ENCODE measurements at places on chromosomes 1 and 21. TPM values are rescaled to one million over a fixed set of nuclear protein-coding genes. Genes with fewer than 3 reads are reported as not detected.

The HS2ST1 gene
- 37.3 TPM for total RNA-seq

GRCh38 chr1:116127848-116128540, 16.8 kb downstream of the MAB21L3 start:
- DNase-seq, result no peak
- H3K36me3 ChIP-seq, result no peaks in the 10 kb centered on the region
- peaks cover 4% of the 10 kb centered on the region for H3K27me3 ChIP-seq
- H3K4me3 ChIP-seq, result no peak overlapping the region
- H3K4me1 ChIP-seq, result peaks cover 6% of the 10 kb centered on the region
- no peak overlapping the region for H3K27ac ChIP-seq

The PERM1 gene
- total RNA-seq, result 2.7 TPM

The LDLRAD1 gene
- total RNA-seq, result not detected

DNA sequence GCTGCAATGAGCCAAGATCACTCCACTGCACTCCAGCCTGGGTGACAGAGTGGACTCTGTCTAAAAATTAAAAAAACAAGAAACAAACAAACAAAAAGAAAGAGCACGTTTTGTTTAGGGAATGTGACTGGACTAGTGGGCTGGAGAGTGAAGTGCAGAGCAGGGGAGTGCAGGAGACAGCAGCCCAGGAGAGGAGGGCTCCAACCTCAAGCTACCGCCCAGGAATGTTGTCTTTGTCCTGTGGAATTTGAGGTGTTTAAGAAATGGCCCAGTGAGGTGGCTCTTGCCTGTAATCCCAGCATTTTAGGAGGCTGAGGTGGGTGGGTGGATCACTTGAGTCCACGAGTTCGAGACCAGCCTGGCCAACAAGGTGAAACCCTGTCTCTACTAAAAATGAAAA, 42.4 kb upstream of the MTF2 start:
- peaks cover 1% of the 10 kb centered on the region for H3K27me3 ChIP-seq
- DNase-seq, result no peak
- H3K36me3 ChIP-seq, result no peaks in the 10 kb centered on the region
- no peaks in the 10 kb centered on the region for H3K4me1 ChIP-seq
- H3K4me3 ChIP-seq, result no peak overlapping the region

- peaks cover 13% of the 10 kb centered on the region for H3K36me3 ChIP-seq
- H3K4me1 ChIP-seq, result peaks cover 29% of the 10 kb centered on the region
- peak overlapping the region; percentile 51 for H3K27ac ChIP-seq
- DNase-seq, result no peak
Observed at GRCh38 chr1:14672005-14672404, 73.5 kb downstream of the KAZN start.

- no peak overlapping the region for H3K4me3 ChIP-seq
- H3K4me1 ChIP-seq, result no peaks in the 10 kb centered on the region
- no peaks in the 10 kb centered on the region for H3K36me3 ChIP-seq
- DNase-seq, result no peak
- H3K27ac ChIP-seq, result no peak overlapping the region
- peaks cover 16% of the 10 kb centered on the region for H3K27me3 ChIP-seq
Observed at GRCh38 chr1:40344597-40344996, 27.5 kb upstream of the COL9A2 start.

- peaks cover 7% of the 10 kb centered on the region for H3K4me1 ChIP-seq
- H3K27me3 ChIP-seq, result peaks cover 20% of the 10 kb centered on the region
- H3K27ac ChIP-seq, result no peak overlapping the region
- DNase-seq, result peak; percentile 91
- no peaks in the 10 kb centered on the region for H3K36me3 ChIP-seq
- no peak overlapping the region for H3K4me3 ChIP-seq
Observed at GRCh38 chr1:202189001-202189790, 4.4 kb upstream of the LGR6 start.

- no peak overlapping the region for H3K27ac ChIP-seq
- no peak overlapping the region for H3K4me3 ChIP-seq
- no peak for DNase-seq
- no peaks in the 10 kb centered on the region for H3K4me1 ChIP-seq
- H3K36me3 ChIP-seq, result no peaks in the 10 kb centered on the region
- peaks cover 8% of the 10 kb centered on the region for H3K27me3 ChIP-seq
Observed at GRCh38 chr1:160459687-160460086, 59.3 kb downstream of the VANGL2 start.

DNA sequence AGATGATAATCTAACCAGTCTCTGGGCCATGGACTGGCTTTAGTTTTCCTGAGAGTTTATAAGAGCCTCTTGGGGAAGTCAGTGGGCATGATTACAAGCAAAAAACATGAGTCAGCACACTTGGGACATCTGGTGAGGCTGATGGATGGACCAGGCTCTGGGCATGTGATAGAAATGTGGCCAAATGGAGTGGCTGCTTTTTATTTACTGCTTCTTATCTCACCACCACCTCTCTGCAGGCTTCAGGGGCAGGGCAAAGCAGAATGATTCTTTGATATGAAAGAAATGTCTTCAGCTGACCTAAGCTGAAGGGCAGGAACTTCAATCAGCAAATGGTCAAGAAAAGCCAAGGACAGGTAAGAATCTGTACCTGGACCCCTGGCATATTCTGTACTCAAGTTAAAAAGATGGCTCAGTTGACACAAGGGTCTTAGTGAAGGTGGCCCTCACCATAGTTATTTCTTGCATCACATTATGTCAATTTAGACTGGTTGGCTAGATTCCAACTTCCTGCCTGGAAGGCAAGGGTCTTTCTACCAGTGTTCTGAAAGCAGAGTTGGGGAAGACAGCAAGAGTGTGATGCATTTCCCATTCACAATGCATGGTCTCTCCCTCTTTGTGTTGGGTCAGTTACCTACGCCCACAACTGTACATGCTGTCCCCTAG, 162.8 kb downstream of the FASLG start:
- no peak for DNase-seq
- H3K4me1 ChIP-seq, result peaks cover 11% of the 10 kb centered on the region
- no peak overlapping the region for H3K27ac ChIP-seq

The HHIPL2 gene
- total RNA-seq, result 0.97 TPM

- no peaks in the 10 kb centered on the region for H3K27me3 ChIP-seq
- H3K27ac ChIP-seq, result peak overlapping the region; percentile 64
- H3K36me3 ChIP-seq, result no peaks in the 10 kb centered on the region
- H3K4me3 ChIP-seq, result no peak overlapping the region
Observed at GRCh38 chr1:200525090-200525987, 95.2 kb downstream of the KIF14 start.

DNA sequence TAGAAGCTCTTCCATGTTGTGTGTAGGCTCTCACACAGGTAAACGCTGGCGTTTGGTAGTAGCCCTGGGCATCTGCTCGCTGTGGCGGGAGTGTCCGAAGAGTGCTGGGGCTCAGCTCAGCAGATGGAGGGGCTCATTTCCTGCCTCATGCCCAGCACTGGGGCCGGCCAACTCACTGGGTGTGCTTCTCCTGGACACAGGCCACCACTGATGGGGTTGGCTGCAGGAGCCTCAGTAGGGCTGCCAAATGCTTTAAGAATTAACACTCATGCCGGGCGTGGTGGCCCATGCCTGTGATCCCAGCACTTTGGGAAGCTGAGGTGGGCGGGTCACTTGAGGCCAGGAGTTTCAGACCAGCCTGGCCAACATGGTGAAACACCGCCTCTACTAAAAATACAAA, 20.9 kb downstream of the UQCRHL start:
- no peak overlapping the region for H3K4me3 ChIP-seq
- peak overlapping the region; percentile 34 for H3K27ac ChIP-seq
- no peaks in the 10 kb centered on the region for H3K27me3 ChIP-seq
- H3K4me1 ChIP-seq, result peaks cover 2% of the 10 kb centered on the region
- no peak for DNase-seq

GRCh38 chr21:30227633-30228404, 11.9 kb upstream of the CLDN8 start:
- peaks cover 19% of the 10 kb centered on the region for H3K4me1 ChIP-seq
- H3K4me3 ChIP-seq, result no peak overlapping the region
- H3K36me3 ChIP-seq, result peaks cover 6% of the 10 kb centered on the region
- no peaks in the 10 kb centered on the region for H3K27me3 ChIP-seq
- peak overlapping the region; percentile 54 for H3K27ac ChIP-seq

Measured in mesothelial cell of epicardium (in vitro differentiated cells).